ENCODE measurements at places on chromosomes 7 and 10.

DNA sequence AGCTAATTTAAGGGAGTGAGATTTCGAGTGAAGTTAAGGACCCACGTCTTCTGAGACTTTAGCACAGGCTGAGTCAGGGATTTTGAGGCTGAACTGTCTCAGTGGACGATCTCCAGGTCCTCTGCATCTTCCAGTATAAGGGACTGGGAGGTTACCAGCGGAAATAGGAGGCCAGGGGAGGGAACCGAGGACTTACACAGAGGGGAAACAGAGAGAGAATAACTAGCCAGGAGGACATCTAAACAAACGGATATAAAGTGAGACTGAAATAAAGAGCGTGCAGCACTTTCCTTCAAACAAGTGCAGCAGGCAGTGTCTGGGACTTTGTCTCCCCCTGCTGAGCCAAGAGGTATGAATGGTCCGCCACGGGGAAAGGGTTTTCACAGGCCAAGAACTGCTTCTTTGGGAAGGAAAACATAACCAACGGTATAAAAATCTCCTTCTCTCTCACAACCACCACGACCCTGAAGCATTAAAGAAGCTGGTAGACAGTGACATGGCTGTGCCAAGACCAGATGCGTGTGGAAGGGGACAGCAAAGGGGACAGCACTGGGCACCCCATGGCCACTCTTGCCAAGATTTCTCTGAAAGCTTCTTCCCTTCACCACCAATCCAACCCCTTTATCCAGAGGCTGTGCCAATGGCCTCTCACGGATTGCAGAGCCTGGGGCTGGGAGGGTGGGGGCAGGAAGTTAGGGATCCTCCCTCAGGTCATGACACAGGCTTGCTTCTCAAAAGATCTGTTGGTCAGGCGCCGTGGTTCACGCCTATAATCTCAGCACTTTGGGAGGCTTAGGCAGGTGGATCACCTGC is 72.0 kb downstream of the SLC37A3 start:
- peak; percentile 17 for DNase-seq

DNA sequence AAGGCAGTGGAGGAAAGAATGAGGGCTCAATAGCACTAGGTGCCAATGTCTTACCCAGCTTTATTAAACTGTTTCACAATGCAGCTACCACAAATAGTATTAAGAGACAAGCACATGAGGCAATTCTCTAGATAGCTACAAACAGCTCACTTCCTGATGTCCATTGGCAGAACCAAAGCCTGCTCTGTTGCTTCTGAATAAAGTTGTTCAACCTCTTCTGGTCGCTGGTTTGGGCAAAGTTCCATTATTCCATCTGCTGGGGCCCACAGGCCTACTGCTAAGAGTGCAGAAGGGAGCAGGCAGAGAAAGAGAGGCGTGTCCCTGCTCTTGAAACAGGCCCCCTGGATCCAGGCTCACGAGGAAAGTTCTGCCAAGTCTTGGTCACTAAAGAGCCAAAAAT is 173.9 kb downstream of the ZNF438 start:
- DNase-seq: no peak

DNA sequence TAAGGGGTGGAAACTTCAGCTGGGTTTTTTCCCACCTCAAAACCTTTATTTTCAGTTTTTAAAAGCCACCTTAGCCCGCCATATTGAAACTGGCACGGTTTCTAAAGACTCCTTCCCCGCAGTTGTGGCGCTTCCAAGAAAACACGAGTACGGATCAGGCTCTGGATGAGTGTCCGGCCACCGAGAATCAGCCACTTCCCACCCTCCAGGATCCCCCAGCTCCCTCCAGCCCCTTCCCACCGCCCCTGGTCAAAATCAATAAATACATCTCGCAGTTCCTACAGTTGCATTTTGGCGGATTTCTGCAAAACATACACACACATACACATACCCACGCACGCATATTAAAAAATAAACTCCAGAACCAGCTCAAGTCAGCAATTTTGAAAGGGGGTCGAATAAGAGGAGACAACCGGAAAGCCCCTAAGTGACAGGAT is 1.1 kb downstream of the SFMBT2 start:
- no peak for DNase-seq

DNA sequence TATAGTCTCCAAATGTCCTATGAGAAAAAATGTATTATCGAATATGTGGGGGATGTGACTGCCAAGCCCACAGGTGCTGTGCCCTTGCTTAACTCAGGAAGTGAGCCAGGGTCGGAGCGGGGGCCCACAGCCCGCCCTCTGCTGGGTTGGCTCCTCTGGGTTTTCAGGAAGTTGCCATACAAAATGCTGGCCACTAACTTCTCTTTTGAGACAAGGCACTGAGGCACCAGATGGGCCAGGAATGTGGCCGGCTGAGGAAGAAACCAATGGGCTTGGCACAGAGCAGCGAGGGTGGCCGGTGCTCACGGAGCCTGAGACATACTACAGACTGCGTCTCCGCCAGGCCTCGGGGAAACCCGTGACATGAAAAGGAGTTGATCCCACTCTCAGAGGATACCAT is 58.9 kb downstream of the FAM53B start:
- no peak for DNase-seq

DNA sequence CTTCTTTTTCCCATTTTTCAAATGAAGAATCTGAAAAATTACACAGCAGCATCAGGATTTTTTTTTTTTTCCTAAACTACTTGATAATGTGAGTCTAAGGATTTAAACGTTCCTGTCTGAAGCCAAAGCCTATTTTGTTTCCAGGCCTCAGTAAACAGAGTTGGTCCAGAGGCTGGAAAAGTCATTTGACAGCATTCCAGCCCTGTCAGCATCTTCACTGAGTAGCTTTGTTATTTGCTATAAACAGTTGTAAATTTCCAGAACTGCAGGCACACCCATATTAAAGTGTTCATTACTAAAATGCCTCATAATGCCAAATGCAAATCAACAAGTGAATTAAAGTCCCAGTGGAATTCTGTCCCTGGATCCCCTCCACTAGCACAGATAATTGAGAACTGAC is 35.5 kb upstream of the KMT2E start:
- DNase-seq: no peak

DNA sequence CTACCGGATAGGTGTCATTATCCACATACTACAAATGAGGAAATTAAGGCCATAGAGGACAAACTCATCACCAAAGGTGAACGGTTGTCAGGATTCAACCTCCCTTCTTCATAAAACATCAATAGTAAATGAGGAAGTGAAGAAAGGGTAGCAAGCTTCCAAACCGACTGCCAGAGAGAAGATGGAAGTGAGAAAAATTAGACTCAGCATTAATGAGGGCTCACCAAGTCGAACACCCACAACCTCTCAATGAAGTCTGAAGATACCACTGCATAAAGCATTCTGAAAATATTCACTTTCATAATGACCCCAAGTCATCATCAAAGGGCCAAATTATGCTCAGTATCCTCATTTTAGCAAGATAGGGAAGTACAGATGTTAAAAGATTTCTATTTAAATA is 29.6 kb downstream of the ABCB4 start:
- DNase-seq: no peak

All from stimulated activated CD4-positive, alpha-beta T cell treated with anti-CD3 and anti-CD28 coated beads, Interleukin-1b, Interleukin-23, amount 100 ng/mL, for 1 hour (primary cell).